ENCODE measurements at places on chromosomes 6 and 20. TPM values are rescaled to one million over a fixed set of nuclear protein-coding genes. Genes with fewer than 3 reads are reported as not detected.

Gene ADAM33
- total RNA-seq, result 6.3 TPM

Gene SAYSD1
- 20.8 TPM for total RNA-seq

Gene THEMIS
- total RNA-seq, result 0.09 TPM

Gene AIG1
- 45.9 TPM for total RNA-seq

Gene MYB
- 9.0 TPM for total RNA-seq

Gene CAGE1
- 0.18 TPM for total RNA-seq

Gene HSPA1L
- 4.2 TPM for total RNA-seq

Gene HMGN4
- 35.7 TPM for total RNA-seq

Gene OPRM1
- total RNA-seq, result 15.9 TPM

DNA sequence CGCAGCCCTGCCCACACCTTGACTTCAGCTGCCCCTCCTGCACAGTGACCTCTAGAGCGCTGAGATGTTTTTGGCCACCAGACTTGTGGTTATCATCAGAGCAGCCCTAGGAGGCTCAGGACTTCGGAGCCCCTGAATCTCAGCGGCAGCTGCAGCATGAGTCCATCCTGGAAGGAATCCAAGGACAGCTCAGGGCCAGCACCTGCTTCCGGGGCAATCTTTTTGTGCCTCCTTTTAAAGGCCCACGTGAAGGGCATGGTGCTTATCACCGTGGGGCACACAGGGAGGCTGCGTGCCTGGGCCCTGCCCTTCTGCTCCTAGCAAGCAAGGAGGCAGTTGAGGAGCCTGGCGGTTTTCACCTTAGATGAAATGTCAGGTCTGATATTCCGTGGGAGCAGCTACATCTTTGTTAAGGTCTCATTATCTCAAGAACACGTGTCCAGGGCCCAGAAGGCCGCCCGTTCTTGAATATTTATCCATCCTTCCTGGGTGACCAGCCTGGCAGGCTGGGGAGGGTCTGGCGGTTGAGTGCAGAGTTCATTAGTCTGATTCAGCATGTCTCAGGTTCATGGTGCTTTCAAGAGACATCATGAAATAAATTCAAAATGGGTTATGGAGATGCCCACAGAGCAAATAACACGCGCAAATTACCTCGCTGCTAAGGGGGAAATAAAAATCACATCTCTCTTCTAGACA is 392.4 kb downstream of the TAF4 start:
- DNase-seq, result no peak

- DNase-seq, result no peak
These were observed 772.0 kb downstream of the HACE1 start for GRCh38 chr6:104087765-104088164.

DNA sequence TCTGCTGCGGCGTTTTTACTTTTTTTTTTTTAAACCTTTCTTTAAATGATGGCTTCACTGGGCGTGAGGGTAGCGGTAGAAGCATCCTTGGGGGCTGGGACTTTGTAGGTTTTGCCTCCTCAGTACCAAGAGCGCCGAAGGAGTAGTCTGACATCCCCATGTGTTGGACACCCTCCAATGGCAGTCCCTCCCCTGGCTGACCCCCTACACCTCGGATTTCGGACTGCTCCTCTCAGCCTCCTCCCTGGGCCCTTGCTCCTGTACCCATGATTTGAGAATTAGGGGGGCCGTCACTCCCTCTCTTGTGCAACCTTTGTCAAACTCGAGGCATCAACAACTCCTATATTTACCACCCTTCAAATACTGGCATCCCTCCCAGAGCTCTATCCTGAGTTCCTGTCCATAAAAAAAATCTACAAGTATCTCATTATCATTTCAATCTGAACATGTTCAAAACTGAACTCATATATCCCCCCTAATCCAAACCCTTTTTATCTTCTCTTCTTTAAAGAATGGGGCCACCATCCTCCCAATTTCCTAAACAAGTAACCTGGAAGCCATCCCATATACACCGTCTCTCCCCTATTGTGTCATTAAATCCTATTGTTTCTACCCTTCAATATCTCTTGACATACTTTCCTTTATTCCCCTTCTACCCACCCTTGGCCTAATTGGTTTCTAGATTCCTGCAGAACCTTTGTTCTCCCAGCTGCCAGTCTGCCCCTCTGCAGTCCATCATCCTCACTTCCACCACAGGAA is 1.2 kb upstream of the ARFGEF3 start:
- peak; percentile 41 for DNase-seq

DNA sequence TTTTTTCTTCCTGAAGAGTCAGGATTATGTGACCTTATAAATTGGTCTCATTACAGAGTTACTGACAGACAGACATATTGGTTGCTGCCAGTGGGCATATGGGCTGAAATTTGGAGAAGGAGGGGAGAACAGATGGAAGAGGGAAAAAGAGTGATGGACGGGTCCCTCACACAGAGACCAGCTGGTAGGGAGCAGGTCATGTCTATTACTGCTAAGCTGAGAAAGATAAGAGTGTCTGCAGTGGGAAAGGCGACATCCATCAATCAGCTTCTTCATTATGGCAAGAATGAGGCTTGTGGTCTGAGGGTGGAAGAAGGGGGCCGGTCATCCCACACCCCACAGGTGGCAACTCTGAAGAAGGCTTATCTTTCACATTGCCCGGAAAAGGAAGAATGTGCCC is 353.8 kb upstream of the RSPO3 start:
- DNase-seq, result no peak

DNA sequence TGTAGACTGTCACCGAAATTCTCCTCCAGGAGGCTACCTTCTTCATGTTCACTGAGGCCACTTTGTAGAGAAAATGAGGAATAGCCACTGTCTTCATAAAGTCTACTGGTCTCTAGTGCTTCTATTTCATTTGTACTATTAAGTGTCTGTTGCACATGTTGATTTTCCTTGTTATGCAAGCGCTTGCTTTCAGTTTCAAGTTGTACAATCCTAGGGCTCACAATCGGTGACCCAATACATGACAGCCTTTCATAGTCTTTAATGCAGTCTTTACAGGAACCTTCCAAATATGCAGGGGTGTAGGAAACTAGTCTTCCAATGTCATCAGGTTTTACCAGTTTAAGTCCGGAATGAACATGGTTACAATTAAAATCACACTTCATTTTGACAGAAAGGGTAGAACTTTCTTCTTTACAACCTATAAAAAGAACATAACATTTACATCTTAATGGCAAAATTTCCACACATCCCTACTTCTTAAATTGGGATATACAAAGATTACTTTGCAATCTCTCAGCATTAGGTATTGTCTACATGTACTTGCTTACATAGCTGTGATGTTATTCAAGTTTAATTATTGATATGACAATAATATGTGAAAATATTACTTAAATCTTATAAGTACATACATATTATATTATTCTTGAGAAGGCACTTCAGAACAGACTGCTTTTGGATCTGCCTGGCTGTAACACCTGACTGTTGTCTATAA is 7.5 kb downstream of the FBXO5 start:
- DNase-seq, result no peak

GRCh38 chr20:6708010-6708409 is 59.5 kb upstream of the BMP2 start:
- DNase-seq, result no peak

- DNase-seq, result no peak
These were observed 35.4 kb upstream of the PIM1 start for GRCh38 chr6:37134396-37135191.

- DNase-seq, result no peak
These were observed 58.6 kb downstream of the TMEM242 start for GRCh38 chr6:157264701-157265100.

GRCh38 chr6:111992851-111993250 is 61.1 kb upstream of the CCN6 start:
- DNase-seq, result no peak

GRCh38 chr6:8238773-8239683 is 136.7 kb upstream of the EEF1E1 start:
- no peak for DNase-seq

- no peak for DNase-seq
These were observed 183.5 kb upstream of the CST7 start for GRCh38 chr20:24765316-24766142.

GRCh38 chr20:16947479-16947878 is 199.3 kb downstream of the OTOR start:
- peak; percentile 59 for DNase-seq

- DNase-seq, result no peak
These were observed 53.5 kb downstream of the PXDC1 start for GRCh38 chr6:3698021-3698420.

DNA sequence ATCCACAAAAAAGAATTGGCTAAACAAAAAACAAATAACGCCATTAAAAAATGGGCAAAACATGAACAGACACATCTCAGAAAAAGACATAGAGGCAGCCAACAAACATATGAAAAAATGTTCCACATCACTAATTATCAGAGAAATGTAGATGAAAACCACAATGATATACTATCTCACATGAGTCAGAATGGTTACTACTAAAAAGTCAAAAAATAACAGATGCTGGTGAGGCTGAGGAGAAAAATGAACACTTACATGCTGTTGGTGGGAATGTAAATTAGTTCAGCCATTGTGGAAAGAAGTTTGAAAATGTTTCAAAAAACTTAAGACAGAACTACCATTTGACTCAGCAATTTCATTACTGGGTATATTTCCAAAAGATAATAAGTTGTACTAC is 430.1 kb upstream of the JAG1 start:
- no peak for DNase-seq

- DNase-seq, result no peak
These were observed 76.7 kb downstream of the RNF182 start for GRCh38 chr6:14001329-14002012.

Data from cerebellum (tissue), 4 donors.